ENCODE measurements at places on chromosomes 1 and 21.

- DNase-seq, result no peak
Observed at GRCh38 chr1:40633523-40633922, 32.0 kb downstream of the RIMS3 start.

DNA sequence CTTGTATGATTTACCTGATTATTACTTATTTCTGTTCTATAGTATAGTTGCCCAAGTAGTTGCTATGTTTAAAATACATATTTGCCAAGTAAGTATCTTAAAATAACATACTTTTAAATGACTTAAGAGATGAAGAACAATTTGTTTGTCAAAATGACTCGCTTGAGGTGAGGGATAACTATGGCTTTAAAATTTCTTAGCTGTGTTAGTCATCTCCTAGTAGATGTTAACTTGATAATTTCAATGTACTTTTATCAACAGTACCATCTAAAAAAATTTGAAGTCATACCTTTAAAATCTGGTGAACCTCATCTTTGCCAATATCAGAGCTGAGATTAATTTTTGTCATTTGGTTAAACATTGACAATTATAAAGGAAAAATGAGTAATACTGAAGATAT is 37.7 kb downstream of the ODR4 start:
- no peak for DNase-seq

- DNase-seq, result no peak
Observed at GRCh38 chr21:27476696-27477095, 509.8 kb upstream of the ADAMTS5 start.

- DNase-seq, result no peak
Observed at GRCh38 chr1:47756006-47756405, 241.2 kb downstream of the TRABD2B start.

DNA sequence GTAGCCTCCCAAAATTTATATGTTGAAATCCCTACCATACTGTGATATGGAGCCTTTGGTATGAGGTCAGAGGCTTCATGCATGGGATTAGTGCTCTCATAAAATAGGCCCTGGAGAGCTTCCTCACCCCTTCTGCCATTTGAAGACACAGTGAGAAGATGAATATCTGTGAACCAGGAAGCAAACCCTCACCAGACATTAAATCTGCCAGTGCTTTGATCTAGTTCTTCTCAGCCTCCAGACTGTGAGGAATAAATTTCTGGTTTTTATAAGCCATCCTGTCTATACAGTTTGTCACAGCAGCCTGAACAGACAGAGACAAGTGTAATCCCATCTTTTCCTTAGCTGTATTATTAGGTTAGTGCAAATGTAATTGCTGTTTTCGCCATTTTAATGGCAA is 88.4 kb downstream of the OLFML2B start:
- no peak for DNase-seq

GRCh38 chr1:184882957-184883815 is 91.1 kb downstream of the NIBAN1 start:
- no peak for DNase-seq

DNA sequence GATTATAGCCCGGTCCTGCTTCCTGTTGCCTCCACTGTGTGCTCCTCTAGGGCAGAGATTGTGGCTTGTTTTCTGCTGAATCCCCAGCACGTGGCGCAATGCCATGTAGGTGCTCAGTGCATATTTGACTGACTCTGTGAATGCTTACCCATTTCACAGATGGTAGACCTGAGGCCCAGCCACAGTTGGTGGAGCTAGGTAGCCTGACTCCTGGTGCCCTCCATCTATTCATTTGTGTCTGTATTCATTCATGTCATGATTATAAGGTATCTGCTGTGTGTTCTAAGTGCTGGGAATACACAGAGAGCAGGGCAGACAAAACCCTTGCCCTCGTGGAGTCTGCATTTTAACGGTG is 22.5 kb downstream of the TNFRSF1B start:
- no peak for DNase-seq

- DNase-seq, result no peak
Observed at GRCh38 chr1:182350839-182351238, 40.8 kb downstream of the GLUL start.

DNA sequence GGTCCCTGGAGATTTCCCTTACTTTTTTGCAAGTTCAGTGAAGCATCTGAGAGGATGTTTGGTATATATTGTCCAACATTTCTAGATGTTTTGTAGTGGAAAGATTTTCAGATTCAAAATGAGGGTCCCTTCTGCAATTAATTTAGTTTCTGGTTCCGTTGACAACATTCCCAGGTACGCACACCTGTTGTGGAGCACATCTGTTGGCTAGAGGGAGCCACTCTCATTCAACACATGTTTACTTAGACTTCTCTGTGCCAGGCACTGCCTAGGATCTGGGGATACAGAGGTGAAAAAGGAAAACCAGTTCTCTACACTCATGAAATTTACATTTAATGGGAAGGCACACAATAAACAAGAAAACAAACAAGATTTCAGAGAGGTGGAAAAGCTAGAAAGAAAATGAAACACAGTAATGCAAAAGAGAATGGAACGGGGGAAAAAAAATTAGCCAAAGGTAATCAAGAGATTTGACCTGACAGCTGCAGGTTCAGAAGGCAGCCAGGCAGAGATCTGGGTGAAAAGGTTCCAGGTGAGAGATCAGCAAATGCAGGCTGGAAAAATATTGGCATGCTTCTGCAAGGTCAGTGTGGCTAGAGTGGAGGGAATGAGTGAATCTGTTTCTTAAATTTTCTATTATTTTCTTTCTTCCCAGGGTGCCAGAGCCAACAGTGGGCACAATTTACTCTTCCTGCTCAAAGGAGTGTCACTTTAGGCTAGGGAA is 48.4 kb upstream of the KAZN start:
- DNase-seq, result no peak

DNA sequence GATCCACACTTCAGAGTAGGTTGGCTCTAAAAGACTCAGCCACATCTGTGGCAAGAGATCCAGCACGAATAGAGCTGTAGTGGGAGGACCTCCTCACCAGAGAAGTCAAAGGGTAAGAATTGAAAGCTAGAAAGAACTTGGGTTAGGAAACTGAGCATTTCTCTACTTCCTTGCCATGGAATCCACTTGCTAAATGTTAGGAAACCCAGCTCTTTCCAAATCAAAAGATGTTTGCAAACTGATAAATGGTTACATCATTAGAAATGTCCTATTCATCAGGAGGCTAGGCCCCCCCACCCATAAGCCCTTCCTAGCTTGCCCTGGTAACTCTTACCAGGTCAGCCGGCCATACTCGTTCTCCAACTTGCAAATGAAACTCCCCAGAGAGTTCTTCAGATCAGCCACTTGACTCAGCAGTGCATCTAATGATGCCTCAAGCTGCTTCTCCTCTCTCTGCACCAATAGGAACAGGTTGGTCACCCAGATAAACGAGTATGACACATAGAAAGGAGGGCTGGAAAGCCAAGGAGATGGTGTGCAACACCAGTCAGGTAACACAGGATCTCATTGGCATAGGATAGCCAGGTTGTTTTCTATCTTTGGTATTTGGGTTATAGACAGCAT is 1.5 kb downstream of the MED8 start:
- DNase-seq, result no peak

DNA sequence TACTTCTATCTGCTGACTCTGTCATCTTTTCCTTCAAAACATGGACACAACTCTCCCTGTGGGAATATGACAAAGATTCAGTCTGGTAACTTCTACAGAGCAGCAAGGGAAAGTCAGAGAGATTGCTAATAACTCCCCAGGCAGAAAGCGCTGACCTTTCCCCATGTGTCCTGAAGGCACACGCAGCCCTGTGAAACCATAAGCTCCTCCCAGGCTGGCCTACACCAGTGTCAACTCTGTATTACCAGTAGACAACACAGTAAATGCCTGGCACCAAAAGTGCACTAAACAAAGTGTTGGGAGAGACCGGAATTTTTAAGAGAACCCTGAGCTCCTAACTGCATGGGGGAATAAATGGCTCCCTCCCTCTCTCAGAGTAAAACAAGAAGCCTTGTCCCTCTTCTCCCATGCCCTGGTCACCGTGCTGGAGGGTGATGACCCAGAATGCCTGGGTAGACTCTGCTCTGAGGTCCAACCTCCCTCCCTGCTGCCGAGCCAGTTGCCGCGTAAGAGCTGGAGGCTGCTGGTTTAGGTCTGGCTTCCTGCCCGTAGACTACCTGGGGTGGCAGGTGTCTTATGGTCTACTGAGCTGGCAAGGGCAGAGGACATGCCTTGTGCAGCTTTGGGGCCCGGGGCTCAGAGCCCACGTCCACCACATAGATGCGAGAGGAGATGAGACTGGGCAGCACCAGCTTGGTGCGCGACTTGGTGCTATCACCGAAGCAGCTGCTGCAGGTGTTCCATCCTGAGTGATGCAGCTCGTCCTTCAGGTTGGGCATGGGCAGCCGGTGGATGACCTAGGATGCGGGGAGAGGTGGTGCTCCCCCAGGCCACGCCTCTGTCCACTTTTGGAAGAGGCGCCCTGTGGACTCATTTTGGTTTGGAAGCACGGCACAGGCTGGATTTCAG is 3.9 kb downstream of the SELENBP1 start:
- DNase-seq, result no peak

DNA sequence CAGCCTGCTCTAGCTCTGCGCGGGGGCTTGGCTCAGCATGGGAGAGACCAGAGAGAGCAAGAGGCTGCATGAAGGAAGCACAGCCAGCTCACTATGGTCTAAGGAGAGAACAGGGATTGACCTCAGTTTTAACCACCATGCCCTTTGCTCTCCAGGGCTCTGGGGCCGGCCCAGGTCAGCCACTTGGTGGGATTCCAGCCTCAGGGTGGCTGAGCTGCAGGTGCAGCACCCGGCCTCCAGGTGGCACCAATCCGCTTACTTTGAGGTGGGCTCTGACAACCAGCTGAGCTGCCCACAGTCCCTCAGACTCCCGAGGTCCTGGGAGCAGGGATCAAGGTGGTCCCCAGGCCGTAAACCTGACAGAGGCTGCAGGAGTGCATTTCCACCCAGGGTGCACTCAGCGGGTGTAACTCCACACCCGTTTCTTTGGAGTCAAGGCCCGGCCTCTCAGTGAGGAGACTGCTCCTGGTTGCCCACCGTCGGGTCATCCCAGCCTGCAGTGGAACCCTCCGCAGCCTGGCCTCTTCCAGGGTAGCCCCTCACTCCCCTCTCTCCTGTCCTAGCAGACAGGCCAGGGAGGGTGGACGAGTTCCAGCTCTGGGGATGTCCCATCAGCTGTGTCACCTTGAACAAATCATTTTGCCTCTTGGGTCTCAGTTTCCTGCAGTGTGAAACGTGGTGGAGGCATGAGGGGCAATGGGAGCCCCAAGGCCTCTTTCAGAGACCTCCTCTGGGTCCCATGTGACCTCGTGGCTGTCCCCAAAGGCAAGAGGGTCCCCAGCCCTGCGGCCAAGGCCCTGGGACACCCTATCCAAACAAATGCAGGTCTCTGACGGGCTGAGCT is 607 bp upstream of the LGR6 start:
- DNase-seq, result no peak

GRCh38 chr1:201254625-201255478 is 28.5 kb upstream of the PKP1 start:
- DNase-seq, result no peak

- no peak for DNase-seq
Observed at GRCh38 chr1:22525211-22525610, 38.1 kb upstream of the EPHA8 start.

GRCh38 chr21:17950591-17950990 is 131.4 kb upstream of the C21orf91 start:
- no peak for DNase-seq

DNA sequence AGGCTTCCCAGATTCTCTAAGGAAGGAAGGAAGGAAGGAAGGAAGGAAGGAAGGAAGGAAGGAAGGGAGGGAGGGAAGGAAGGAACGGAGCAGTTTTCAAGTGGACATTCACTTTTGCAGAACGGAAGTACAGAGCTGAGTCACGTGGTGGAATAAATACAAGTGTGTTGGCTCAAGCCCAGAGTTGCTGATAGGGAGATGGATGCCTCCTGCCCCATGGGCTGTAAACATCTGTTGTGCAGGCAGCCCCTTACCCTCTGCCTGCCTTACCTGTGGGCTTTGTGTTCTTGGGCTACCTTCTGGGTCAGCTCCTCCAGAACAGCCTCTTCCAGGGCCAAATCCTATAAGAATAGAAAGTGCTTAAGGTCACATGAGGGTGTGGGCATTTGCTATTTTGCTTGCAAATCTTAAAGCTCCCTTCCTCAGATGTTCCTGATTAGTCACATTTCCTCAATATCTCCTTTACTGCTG is 121.7 kb downstream of the SMYD2 start:
- no peak for DNase-seq

- DNase-seq, result no peak
Observed at GRCh38 chr21:45276596-45276995, 11.1 kb downstream of the POFUT2 start.

DNA sequence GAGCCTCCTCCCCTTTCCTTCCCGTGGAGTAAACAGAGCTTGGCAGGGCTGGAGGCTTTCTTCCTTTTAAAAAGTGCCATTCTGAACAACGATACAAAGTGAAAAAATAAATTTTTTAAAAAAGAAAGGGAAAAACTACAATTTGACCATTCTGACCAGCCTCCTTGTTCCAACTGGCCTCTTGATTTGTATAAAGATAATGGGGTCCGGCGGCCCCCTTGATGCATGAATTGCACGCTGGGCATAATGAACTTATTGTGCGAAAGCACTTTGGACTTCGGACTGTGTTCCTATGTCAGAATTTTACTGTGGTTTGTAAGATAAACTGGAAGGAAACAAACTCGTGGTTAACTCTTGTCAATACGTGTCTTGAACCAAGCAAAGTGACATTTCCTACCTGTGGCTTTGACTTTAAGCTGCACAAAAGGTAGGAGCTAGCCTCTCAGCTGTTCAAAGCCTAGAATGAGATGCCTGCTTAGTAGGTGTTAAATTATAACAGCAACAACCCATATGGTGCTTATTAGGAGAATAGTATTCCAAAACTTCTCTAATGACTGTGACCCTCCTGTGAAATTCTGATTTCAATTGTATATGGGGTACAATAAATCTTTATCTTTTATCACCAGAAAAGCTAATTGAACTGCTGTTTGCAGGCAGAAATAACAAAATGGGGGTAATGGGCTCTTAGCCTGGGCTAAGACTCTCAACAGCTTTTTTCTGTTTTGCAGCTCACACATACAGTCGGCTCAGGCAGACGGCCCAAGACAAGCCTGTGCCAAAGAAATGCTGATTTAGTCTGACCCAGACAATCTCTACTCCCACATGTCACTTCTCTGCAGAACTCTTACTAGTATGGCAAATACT is 9.3 kb downstream of the IRF2BP2 start:
- DNase-seq, result peak; percentile 59

Data from hippocampal formation (tissue), 2 donors.